HS-27A (cell line): ENCODE measurements at places on chromosomes 11 and 22.

- DNase-seq: no peak
These were observed 12.3 kb downstream of the TPCN2 start for GRCh38 chr11:69060806-69061712.

- no peak for DNase-seq
These were observed 47.0 kb downstream of the APOL1 start for GRCh38 chr22:36299911-36300310.

DNA sequence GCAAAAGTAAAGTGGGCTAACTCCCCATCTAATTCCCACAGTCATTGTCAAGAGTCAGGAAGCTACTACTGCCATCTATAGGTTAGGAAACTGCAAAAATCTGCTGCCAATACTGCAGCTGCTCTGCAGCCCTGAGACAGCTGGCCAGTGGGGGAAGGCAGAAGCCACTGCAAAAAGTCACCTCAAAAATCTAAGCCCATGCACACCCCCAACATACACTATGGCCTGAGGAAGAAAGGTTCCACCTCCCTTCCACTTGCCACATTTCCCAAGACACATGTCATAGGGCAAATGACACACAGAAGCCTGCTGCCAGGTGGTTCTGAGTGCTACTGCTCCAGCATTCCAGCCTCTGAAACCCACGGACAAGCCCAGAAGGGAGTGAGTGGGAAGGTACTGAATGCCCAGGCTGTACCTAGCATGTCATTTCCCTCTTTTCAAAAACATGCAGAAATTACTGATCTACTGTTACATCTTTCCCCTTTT, 36.9 kb downstream of the DGCR2 start:
- no peak for DNase-seq

DNA sequence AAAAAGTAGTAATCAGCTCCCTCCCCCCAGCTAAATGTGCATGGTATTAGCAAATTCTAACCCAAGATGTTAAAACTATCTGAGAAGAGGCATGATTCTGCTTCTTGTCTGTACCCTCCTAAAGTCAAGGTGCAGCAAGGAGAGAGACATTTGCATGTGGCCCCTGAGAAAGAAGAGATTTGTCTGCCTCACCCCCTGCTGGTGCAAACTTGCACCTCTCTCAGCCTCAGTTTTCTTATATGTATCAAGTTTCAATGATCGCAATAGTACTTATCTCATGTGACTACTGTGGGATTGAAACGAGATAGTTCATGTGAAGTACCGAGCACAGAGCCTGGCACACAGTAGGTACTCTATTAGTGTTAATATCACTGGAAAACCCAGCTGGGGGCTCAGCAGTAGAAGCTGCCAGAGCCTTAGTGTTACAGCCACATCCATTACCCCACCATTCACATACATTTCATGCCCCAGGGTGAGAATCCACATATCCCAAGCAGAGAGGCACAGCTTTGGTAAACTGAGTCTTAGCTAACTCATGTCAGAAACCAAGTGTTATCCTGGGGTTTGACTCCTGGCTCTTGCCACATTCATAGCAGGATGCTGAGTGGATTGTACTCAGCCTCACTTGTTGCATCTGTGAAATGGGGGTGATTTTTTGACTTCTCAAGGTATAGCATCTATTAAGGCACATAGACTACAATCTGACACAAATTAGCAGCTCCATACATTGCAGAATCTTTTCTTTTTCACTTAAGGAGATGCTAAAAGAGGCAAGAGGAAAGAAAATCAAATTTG, 24.9 kb downstream of the CD44 start:
- DNase-seq: no peak

GRCh38 chr11:15106201-15106965, 8.3 kb upstream of the INSC start:
- peak; percentile 8 for DNase-seq

DNA sequence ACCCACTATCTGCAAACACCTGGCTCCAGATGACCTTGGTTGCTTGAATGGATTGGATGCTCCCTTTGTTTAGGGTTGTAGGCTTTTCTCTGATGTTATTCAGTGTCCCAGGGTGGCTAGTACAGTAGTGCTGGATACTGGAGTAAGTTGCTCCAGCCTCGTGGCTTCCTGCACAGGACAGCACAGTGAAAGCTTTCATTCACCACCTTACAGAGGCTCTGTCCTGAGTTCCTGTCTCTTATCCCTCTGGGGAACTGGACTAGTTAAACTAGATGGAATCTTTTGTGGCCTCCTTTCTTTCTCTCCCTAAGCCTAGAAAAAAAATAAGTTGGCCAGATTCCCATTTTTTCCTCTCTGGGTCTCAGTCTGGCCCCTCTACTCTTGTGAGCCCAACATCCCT, 42.6 kb downstream of the MRPL48 start:
- DNase-seq: no peak

- no peak for DNase-seq
These were observed 960 bp upstream of the CADM1 start for GRCh38 chr11:115505175-115505574.

GRCh38 chr11:128608746-128609407, 21.5 kb upstream of the ETS1 start:
- DNase-seq: no peak

DNA sequence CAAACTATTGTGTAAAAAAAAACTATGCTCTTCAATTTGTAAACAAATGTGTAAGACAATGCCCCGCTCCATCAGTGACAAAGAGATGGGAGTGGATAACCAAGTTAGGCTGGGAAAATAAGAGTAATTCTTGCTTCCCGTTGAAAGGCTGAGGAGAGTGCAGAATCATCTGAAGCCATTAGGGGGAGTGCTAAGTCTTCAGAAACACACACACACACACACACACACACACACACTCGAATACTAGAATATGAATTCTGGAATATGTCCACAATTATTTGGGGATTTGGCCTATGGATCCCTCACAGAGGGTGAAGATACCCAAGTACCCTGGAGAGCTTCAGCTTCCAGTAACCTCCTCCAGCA, 27.8 kb upstream of the ROBO3 start:
- DNase-seq: no peak

DNA sequence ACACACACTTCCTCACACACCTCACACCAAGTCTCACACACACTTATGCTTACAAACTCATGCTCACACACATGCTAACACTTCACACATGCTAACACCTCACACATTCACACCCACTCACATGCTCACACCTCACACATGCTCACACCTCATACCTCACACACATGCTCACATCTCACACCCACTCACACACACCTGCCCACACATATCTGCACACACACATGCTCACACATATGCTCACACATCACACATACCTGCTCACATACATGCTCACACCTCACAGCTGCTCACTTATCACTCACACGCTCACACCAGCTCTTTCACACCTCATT, 4.5 kb upstream of the MYBPC3 start:
- DNase-seq: no peak

DNA sequence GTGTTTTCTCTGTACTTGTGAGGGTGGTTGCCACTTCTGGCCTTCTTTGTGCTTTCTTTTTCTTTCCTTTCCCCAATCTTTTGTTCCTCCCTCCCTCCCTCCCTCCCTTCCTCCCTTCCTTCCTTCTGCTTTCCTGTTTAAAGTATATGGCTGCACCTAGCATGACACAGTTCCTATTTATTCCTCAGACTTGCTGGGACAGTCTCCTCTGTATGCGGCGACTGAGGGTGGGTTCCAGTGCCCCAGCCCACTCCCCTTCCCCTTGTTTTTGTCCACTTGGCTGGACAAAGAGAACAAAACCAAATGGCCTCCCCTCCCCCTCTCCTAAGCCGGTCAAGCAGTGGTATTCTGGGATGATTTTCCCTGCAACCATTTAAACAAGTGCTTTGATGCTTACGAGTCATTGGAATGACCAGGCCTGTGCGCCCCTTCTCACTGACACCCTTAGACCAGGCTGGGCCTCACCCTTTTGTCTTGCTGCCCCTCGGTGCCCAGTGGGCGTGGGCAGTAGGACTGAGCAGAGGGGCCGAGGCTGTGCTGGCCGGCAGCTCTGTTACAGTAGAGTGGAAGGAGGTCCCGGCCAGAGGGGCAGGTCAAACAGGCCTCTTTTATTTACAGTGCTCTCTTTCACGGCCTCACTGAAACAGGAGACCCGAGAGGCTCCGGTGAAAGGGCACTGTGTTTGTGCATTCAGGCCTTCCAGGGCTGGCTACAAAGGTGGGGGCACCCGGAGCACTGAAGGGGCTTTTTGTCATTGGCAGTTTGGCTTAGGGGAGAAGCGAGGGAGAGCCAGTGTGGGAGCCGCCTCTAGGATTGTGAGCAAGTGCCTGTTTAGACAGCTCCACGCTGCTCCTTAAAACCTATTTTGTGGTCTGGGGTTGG, 32.2 kb downstream of the ZBTB16 start:
- DNase-seq: no peak
